Activated naive CD4-positive, alpha-beta T cell treated with anti-CD3 and anti-CD28 coated beads for 36 hours (primary cell): ENCODE measurements at places on chromosomes 6 and 20.

DNA sequence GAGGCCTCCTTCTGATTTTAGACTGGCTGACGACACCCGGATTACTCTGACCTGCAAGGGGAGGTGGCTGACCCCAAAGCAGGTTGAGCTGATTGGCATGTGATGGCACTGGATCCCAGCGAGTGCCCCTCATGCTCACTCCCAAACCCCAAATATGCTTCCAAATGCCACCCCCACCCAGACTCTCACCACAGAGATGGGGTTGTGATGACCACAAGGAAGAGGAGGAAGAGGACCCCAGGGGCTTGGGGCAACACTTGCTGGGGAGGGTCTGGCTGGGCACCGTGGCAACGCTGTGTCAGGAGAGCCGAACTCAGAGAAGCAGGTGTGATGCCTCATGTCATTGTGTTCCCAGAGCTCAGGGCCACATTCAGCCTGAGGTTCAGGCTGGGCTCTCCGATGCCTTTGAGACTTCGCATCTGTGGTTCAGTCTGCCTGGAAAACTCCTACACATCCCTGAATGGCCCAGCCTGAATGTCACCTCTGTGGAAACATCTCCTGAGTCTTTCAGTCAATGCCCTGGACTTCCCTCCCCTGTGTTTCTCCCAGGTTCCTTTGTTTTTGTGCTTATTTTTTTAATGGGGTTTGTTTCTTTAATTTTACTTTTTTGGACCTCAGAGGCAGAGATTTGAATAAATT lies 169.1 kb upstream of the PMEPA1 start:
- no peak for DNase-seq

GRCh38 chr20:46427384-46427783 lies 21.0 kb upstream of the ELMO2 start:
- DNase-seq = no peak

- DNase-seq = no peak
These were observed 682.2 kb upstream of the AGPAT4 start for GRCh38 chr6:161956082-161956481.

DNA sequence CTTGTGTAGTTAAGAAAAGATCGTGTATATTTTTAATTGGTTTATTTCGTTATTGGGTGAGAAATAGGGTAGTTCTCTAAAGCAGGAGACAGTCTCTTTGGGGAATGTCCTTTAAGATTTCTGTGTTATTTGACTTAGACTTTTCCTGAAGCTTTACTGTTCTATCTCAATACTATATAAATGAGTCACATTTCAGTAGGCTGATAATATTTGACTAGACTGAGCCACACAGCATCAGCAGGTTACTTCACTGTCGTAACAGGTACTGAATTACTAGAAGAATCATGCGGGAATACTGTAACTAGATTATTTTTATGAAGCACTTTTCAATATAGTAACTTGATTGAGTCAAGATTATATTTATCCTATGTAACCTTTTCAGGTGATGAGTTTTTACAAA lies 1.4 kb downstream of the SMAP1 start:
- DNase-seq = peak; percentile 28

DNA sequence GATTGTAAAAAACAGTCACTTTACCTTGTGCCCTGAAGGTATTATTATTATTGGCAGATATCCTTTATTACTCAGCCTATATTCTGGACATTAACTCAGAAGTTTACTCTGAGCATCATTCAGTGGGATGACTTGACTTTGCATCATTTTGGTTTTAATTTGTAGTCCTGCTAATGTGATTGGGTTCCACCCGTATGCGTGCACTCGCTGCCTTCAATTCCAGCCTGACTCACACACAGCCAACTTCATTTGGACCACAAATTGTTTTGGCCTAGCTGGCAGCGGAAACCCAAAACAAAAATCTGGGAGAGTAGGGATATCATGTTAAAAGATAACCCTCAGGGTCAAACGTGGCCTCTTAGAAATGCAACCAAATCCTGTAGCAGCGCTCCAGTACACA lies 704.4 kb upstream of the SLC35B3 start:
- no peak for DNase-seq

DNA sequence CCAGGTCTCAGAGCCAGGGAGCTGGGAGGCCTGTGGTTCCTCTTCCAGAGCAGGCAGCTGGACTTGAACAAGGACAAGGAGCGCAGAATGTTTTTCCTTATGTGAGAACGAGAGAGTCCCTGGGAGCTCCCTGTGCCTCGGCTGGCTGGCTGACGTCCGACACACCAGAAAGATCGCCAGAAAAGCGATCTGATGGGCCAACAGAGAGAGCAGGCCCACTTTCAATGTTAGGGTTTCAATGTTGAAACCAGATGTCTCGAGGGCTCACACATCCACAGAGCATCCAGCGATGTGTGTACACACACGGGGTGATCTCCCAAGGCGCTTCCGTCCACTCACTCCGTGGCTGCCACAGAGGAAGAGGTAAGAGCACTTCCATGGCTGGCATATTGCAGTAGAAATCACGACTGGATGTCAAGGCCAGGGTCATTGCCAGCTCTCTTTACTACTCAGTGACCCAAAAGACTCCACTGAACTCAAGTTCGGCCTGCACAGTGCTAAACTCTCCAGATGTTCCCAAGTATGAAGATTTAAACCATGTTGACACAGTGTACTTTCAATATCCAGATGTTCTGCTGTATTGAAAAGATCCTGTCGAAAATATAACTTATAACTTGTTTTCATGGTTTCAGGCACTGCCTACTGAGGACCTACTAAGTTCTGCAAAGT lies 70.8 kb upstream of the FOXC1 start:
- no peak for DNase-seq

- DNase-seq = no peak
These were observed 207.4 kb downstream of the SOX4 start for GRCh38 chr6:21800948-21801438.

DNA sequence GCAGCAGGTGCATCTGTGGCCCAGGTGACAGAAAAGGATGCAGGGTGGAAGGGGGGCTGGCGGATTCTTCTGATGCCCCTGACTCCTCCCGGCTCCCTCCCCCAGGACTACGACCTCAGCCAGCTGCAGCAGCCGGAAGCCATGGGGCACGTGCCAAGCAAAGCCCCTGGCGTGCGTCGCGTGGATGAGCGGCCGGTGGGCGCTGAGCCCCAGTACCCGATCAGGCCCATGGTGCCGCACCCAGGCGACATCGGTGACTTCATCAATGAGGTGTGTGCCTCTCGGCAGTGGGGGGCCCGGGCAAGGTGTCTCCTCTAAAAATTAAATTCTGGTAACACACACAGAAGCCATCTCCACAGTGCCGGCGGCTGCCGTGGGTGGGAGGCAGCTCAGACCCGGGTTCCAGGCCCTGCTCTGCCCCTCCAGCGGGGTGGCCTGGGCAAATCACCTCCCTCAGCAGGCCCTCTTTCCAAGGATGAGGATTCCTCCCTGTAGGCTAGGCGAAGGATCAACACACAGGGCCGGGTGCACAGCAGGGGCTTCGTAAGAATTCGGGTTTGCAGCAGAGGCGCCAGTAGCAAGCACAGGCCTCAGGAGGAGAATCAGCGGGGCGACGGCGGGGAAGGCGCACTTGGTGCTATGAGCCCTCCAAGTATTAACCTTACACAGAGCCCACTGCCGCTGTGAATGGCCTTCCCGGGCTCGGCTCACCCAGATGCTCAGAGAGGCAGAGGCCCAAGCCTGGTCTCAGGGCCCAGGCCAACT lies 131.5 kb downstream of the TAF4 start:
- DNase-seq = no peak

- DNase-seq = no peak
These were observed 139.7 kb downstream of the SOBP start for GRCh38 chr6:107629548-107630129.

- no peak for DNase-seq
These were observed 26.2 kb downstream of the RRAGD start for GRCh38 chr6:89385846-89386245.

- DNase-seq = no peak
These were observed 622 bp downstream of the MAFB start for GRCh38 chr20:40688129-40689099.

- peak; percentile 33 for DNase-seq
These were observed 39.6 kb downstream of the ESR1 start for GRCh38 chr6:151847064-151847463.

GRCh38 chr20:42366626-42367025 lies 748.4 kb upstream of the CHD6 start:
- DNase-seq = no peak

GRCh38 chr6:11756726-11757125 lies 21.9 kb downstream of the ADTRP start:
- DNase-seq = no peak

DNA sequence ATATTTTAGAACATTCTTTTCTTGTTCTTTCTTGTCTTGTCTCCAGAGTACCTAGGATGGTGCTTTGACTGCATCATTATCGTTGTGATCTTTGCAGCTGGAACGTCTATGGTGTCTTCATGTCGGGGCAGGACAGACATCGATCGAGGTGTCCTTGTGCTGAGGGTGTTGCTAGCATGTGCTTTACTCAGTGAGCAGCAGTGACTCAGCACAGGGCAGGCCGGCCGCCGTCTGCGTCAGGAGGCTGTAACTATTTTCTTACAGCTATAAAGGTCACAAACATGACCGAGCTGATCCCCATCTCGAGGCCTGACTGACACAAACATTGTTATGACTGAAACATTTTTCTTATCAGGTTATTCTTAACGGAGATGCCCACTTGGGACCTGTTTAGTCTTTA lies 14.9 kb upstream of the CTCFL start:
- no peak for DNase-seq

GRCh38 chr20:5612581-5613301 lies 137.5 kb upstream of the SHLD1 start:
- no peak for DNase-seq
